ENCODE measurements at places on chromosomes 1 and 21. TPM values are rescaled to one million over a fixed set of nuclear protein-coding genes. Genes with fewer than 3 reads are reported as not detected.

DNA sequence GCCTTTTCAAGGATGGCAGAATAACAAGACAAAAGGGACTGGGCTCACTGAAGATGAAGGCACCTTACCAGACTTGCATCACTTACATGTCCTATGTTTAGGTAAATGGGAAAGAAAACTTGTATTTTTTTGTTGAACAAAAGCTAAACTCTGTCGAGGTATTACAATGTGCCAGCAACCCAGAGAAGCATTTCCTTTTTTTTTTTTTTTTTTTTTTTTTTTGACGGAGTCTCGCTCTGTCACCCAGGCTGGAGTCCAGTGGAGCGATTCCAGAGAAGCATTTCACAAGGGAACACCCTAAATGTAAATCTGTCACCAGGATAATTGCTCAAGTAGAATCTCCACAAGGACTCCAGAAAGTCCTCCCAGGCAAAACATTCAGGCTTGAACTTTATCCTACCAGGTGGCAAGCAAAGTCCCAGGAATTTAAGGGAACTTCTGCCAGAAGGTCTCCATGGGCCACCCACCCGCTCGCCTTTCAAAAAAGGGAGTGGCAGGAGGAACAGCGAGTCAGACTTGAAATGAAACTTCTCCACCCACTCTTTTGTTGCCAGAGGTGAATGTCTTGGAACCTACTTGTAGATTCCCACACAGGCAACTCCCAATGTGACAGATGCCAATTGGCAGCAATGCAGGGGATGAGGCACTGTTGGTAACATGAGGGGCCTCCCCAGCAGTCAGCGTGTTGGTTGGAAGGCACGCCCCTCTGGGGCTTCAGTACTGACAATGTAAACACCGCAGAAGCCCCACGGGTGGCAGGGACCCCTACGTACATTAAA is 125.0 kb downstream of the TIAM1 start:
- H3K36me3 ChIP-seq = peaks cover 6% of the 10 kb centered on the region
- H3K4me1 ChIP-seq = no peaks in the 10 kb centered on the region
- no peak overlapping the region for H3K4me3 ChIP-seq
- no peak overlapping the region for H3K27ac ChIP-seq
- H3K27me3 ChIP-seq = no peaks in the 10 kb centered on the region

GRCh38 chr1:147579934-147580537 is 38.7 kb downstream of the BCL9 start:
- H3K4me3 ChIP-seq = no peak overlapping the region
- peaks cover 9% of the 10 kb centered on the region for H3K4me1 ChIP-seq
- no peaks in the 10 kb centered on the region for H3K36me3 ChIP-seq
- H3K27me3 ChIP-seq = no peaks in the 10 kb centered on the region
- no peak overlapping the region for H3K27ac ChIP-seq

Gene SMYD2
- total RNA-seq = 39.8 TPM

Gene APOBEC4
- not detected for total RNA-seq

GRCh38 chr1:165855010-165855838 is 27.8 kb downstream of the UCK2 start:
- H3K27me3 ChIP-seq = no peaks in the 10 kb centered on the region
- no peaks in the 10 kb centered on the region for H3K36me3 ChIP-seq
- no peak overlapping the region for H3K4me3 ChIP-seq
- peaks cover 7% of the 10 kb centered on the region for H3K4me1 ChIP-seq
- no peak overlapping the region for H3K27ac ChIP-seq

Gene B3GALT5
- not detected for total RNA-seq

Gene CAMK1G
- 1.4 TPM for total RNA-seq

- DNase-seq = no peak
- peak overlapping the region; percentile 70 for H3K4me3 ChIP-seq
- peak overlapping the region; percentile 88 for H3K27ac ChIP-seq
Measured at GRCh38 chr1:48470481-48470855, 1.5 kb downstream of the SPATA6 start.

Gene SEMA4A
- total RNA-seq = 30.7 TPM

DNA sequence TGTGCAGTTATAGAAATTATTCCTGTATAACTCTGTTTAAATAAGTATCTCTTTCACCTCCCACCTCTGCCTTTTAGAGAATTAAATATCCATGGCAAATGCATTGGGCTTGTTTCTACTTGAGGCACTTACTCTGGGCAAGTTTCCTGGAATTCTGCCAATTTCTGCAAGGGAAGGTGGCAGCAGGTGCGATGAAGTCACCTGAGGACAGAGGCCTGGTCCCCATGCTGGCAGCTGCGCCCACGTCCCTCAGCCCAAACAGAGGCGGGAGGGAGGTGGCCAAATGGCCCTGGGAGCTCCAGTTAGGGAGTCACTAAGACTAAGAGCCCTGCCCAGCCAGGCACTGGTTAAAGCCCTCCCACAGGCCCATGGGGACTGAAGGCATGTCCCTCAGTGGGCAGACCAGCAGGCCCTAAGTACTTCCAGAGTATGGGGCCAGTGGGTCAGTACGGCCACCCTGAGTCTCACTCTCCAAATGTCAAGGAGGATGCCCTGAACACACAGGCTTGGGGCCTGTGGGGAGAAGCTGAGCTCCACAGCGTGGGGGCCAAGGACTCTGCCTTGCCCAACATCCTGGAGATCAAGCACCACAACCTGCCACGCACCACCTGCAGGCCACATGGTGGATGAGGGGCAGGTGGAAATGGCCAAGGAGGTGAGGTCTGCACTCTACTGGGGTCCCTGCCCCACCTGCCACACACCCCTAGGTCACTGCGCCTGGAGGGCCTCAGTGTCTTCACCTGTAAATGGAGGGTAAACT is 19.4 kb downstream of the ACOT7 start:
- H3K4me1 ChIP-seq = no peaks in the 10 kb centered on the region
- H3K27ac ChIP-seq = no peak overlapping the region
- DNase-seq = no peak
- H3K27me3 ChIP-seq = no peaks in the 10 kb centered on the region
- no peaks in the 10 kb centered on the region for H3K36me3 ChIP-seq

DNA sequence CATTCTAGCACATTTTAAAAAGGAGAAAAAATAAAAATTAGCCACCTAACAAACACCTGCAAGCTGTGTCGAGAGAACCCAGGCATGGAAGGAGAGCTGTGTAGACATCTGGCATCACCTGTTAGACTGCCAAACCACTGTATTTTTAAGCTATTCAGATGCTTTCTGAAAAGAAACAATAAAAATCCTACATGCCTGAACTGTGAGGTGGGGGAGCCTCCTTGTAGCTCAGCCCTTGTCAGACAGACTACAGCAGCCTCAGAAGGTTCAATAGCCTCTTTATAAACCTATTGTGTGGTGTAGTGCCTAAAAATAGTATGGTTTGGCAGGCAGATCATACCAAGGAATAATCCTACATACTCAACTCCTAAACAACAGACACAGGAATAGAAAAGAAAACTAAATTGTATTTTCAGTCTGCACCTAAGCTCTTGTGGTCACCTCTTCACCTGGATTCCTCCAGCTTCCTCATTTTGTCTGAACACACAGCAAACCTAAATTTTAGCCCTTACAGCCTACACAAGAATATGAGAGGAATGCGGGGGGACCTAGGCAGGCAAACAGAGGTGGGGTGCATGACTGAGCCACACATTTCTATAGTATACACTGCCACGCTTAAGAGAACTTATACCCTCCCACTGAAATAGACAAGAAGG is 67.0 kb downstream of the SIPA1L2 start:
- H3K36me3 ChIP-seq = no peaks in the 10 kb centered on the region
- H3K27me3 ChIP-seq = no peaks in the 10 kb centered on the region
- DNase-seq = no peak

Gene OR2L2
- total RNA-seq = 0.14 TPM

GRCh38 chr1:178189814-178190213 is 95.9 kb downstream of the RASAL2 start:
- no peak overlapping the region for H3K27ac ChIP-seq
- DNase-seq = no peak
- no peak overlapping the region for H3K4me3 ChIP-seq
- peaks cover 17% of the 10 kb centered on the region for H3K4me1 ChIP-seq
- H3K36me3 ChIP-seq = no peaks in the 10 kb centered on the region

DNA sequence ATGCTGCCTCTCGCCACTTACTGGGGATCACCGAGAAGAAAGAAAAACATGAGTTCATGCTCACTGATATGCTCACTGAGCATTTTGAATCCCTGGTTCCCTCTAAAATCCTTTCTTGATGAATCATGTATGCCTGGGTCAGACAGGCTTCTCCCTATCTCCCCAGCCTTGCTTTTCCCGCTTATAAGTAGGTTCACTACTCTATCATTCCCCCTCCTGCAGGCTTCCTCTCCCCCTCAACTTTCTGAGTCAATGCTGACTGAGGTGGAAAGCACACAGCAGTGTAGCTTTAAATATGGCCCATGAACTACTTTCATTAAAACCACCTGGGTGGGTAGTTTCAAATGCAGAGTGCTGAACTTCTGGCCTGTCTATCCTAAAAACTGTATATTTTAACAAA is 41.7 kb downstream of the FMO4 start:
- DNase-seq = no peak
- H3K27ac ChIP-seq = no peak overlapping the region
- no peaks in the 10 kb centered on the region for H3K36me3 ChIP-seq
- H3K27me3 ChIP-seq = no peaks in the 10 kb centered on the region

Gene C1orf87
- 1.7 TPM for total RNA-seq

- no peak overlapping the region for H3K4me3 ChIP-seq
- no peaks in the 10 kb centered on the region for H3K27me3 ChIP-seq
- H3K36me3 ChIP-seq = peaks cover 19% of the 10 kb centered on the region
- DNase-seq = no peak
- H3K4me1 ChIP-seq = peaks cover 7% of the 10 kb centered on the region
Measured at GRCh38 chr1:15425958-15426357, 12.3 kb upstream of the CTRC start.

GRCh38 chr1:202697038-202697437 is 13.2 kb downstream of the SYT2 start:
- H3K27ac ChIP-seq = no peak overlapping the region
- no peak for DNase-seq
- H3K4me1 ChIP-seq = no peaks in the 10 kb centered on the region
- H3K36me3 ChIP-seq = no peaks in the 10 kb centered on the region

DNA sequence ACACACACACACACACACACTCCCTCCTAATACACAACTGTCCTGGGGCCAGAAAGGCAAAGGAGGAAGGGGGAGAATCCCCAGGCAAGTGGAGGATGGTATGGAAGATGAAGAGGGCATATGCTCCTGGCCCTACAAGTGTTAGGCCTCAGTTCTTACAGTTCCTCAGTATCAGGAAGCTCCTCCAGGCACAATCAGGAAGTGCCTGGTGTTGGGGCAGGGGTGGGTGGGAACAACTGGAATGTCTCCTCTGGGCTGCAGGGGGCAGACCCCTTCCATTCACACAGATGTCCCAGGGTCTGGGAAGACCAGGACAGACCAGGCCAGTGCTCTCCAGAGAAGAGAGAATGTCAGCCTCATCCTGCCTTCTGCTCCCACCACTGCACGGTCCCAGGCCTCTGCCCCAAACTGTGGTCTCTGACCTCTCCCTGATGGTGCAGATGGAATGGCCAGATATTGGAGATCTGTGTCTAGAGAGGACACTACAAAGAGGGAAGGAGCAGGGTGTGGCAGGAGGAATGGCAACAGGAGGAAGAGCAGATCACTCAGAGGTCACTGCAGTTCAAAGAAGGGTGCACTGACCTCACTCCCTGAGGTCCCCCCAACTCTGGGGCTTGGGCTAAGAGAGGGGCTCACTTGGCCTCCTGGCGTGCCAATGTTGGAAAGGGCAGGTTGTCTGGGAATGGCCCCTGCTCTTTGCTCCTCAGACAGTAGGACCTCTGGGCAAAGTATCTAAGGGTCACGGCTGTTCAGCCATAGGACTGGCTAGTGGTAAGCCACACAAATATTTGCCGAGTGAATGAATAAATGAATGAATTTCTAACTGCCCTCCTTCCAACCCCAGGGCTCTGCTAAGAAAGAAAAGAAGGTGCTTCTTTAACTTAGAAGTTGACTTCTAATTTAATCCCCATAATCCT is 2.5 kb upstream of the DENND2D start:
- DNase-seq = no peak
- peaks cover 45% of the 10 kb centered on the region for H3K4me1 ChIP-seq
- peak overlapping the region; percentile 93 for H3K27ac ChIP-seq
- peak overlapping the region; percentile 75 for H3K4me3 ChIP-seq
- no peaks in the 10 kb centered on the region for H3K36me3 ChIP-seq
- H3K27me3 ChIP-seq = no peaks in the 10 kb centered on the region

DNA sequence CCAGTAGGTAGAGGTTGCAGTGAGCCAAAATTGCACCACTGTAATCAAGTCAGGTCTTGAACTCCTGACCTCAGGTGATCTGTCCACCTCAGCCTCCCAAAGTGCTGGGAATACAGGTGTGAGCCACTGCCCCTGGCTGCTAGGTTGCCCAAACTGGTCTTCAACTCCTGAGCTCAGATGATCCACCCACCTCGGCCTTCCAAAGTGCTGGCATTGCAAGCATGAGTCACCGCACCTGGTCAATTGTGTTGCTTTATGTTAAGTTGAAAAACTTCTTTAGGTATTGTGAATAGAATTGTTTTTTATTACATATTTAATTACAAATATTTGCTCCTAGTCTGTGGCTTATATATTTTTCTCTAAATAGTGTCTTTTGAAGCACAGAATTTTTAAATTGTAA is 80.5 kb downstream of the PRKAB2 start:
- no peaks in the 10 kb centered on the region for H3K4me1 ChIP-seq
- no peaks in the 10 kb centered on the region for H3K36me3 ChIP-seq
- H3K27ac ChIP-seq = no peak overlapping the region
- H3K27me3 ChIP-seq = no peaks in the 10 kb centered on the region
- H3K4me3 ChIP-seq = no peak overlapping the region

DNA sequence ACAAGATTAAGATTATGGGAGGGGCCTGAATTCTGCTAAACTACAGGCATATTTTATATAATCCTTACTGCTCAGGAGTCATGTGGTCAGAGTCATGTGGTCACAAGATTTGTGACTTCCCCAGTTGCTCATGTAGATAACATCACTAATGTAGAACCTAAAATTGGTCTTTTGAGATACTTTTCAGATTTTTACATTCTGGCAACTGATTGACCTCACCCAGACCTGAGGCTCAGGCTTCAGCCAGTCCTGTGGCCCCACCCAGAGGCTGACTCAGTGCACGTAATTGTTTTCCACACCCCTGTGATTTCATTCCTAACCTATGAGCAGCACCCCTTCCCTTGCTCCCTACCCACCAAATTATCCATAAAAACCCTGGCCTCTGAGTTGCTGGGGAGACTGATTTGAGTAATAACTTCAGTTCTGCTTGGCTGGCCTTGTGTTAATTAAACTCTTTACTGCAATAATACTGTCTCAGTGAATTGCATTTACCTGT is 41.7 kb upstream of the ZNF326 start:
- no peaks in the 10 kb centered on the region for H3K4me1 ChIP-seq
- DNase-seq = no peak
- H3K36me3 ChIP-seq = no peaks in the 10 kb centered on the region
- H3K27me3 ChIP-seq = no peaks in the 10 kb centered on the region
- no peak overlapping the region for H3K27ac ChIP-seq

- no peak overlapping the region for H3K4me3 ChIP-seq
- H3K4me1 ChIP-seq = no peaks in the 10 kb centered on the region
- DNase-seq = no peak
- peaks cover 18% of the 10 kb centered on the region for H3K36me3 ChIP-seq
- H3K27ac ChIP-seq = no peak overlapping the region
Measured at GRCh38 chr1:169802888-169803287, 8.2 kb upstream of the METTL18 start.

DNA sequence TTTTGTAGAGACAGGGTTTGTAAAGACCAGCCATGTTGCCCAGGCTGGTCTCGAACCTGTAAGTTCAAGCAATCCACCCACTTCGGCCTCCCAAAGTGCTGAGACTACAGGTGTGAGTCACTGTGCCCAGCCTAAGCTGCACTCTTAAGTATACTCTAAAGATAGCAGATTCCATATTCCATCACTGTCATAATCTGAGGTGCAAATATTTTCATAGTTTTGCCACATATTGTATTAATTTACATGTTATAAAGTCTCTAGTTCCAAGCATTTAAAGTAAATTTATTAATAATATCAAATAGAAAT is 121.3 kb downstream of the HFM1 start:
- H3K36me3 ChIP-seq = no peaks in the 10 kb centered on the region
- no peak for DNase-seq
- H3K27me3 ChIP-seq = no peaks in the 10 kb centered on the region
- H3K4me3 ChIP-seq = no peak overlapping the region
- no peak overlapping the region for H3K27ac ChIP-seq
